ENCODE measurements at places on chromosomes 5 and 9. TPM values are rescaled to one million over a fixed set of nuclear protein-coding genes. Genes with fewer than 3 reads are reported as not detected.
A peak's percentile ranks its signal among the peaks of the same experiment; 100 is the strongest.

DNA sequence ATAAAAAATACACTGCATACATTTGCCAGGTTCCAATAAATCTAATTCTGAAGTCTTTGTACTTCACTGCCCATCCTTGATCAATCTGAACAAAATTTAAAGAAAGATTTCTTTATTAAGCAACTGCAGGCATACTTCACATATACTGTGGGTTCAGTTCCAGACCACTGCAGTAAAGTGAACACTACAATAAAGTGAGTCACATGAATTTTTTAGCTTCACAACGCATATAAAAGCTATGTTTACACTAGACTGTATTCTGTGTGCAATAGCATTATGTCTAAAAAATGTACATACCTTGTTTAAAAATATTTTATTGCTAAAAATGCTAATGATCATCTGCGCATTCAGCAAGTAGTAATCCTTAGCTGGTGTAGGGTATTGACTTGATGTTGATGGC, 52.1 kb downstream of the SSBP2 start:
- DNase-seq = no peak

GRCh38 chr9:7963026-7963425, 163.4 kb upstream of the DMAC1 start:
- DNase-seq = no peak

DNA sequence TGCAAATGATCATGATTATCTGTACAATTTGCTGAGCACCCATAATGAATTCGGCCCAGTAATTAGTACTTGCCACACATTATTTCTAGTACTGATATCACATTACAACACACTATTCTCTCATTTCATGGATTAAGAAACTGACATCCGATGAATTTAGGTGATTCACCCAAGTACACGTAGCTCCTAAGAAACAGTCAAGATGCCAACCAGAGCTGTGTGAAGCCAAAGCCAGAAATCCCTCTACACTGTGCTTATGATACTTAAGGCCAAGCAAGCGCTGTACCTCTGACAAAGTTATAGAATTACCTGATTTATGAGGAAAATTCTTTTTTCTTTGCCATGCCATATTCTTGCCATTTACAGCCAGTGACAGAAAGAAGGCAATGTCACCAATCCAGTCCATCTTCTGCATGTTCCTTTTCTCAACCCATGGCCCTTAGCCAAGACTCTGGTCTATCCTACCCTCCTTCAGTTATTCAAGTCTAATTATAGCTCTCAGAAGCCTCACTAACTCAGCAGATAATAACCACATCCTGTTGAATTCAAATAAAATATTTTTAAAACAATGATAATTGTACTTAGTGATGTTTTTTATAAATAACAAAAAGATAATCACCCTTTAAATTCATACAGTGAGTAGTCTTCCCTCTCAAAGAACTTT, 74.3 kb upstream of the PTGER4 start:
- no peak for DNase-seq

- DNase-seq = no peak
These were observed 115.8 kb upstream of the LIFR start for GRCh38 chr5:38672059-38672788.

- no peak for DNase-seq
These were observed 2.6 kb downstream of the POLK start for GRCh38 chr5:75514323-75514722.

- no peak for DNase-seq
These were observed 381.4 kb downstream of the ACTL7B start for GRCh38 chr9:108474356-108474755.

- no peak for DNase-seq
These were observed 13.5 kb downstream of the B4GALT1 start for GRCh38 chr9:33153666-33154065.

DNA sequence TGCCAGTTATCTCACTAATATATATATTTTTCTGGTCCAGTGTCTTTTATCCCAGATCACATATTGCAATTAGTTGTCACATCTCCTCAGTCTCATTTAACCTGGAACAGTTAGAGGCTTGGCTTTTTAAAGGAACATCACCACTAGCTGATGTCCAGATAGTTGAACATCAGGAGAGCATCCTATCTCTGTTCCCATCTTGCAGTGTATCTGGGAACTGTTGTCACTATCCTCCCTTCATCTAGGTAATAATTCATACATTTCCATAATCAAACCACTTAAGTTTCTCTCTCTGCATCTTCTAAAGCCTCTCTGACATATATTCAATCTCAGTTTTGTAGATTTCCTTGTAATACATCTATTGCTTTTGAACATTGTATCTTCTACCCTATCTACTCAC, 175.7 kb downstream of the ARHGAP26 start:
- no peak for DNase-seq

DNA sequence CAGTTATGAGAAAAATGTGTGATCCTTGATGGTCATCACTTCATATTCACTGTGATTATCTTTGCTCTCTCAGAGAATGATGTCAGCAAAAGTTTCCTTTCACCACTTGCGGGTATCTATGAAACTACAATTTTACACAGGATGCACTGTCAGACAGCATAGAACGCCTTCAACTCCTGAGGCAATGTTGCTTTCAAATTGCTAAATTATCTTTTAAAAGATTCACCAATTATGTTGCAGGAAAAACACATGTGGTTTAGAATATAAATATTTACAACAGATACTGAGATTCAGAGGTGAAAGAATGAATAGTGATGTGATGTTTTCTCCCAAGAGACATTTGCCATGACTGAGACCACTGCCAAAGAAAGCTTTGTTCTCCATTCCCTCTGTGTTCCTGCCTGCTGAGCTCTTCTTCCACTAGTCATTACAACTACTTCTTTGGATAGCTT, 879.8 kb upstream of the DMAC1 start:
- no peak for DNase-seq

GRCh38 chr5:75886706-75887105, 169.5 kb upstream of the POC5 start:
- DNase-seq = no peak

- peak; percentile 31 for DNase-seq
These were observed 36.3 kb upstream of the OTULINL start for GRCh38 chr5:14545308-14545707.

DNA sequence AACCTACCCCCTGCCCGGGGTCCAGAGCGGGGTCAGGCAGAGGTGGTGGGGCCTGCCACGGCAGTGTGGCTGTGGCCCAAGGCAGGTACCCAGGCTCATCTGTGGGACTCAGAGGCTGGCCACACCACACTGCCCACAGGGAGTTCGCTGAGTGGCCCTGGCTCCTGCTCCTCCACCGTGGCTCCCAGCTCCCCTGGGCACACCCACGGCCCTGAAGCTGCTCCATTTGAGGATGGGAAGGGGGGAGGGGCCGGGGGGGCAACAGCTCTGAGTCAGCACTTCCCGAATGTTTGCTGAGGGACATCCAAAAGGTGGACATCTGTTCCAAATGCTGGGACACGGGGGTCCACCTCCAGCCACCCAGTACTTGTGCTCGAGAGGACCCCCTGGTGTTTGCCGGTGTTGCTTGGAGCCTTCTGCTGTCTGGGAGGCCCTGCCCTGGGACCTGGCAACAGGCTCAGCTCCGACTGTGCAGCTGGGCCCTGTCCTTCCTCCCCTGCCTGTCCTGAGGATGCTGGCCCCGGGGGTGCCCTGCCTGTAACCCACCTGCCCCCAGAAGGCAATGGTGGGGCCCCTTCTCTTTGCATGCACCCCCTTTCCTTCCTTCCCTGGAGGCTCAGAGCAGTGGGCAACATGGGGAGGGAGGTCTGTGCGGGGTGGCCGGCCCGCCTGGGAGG, 2.5 kb upstream of the NRARP start:
- DNase-seq = no peak

DNA sequence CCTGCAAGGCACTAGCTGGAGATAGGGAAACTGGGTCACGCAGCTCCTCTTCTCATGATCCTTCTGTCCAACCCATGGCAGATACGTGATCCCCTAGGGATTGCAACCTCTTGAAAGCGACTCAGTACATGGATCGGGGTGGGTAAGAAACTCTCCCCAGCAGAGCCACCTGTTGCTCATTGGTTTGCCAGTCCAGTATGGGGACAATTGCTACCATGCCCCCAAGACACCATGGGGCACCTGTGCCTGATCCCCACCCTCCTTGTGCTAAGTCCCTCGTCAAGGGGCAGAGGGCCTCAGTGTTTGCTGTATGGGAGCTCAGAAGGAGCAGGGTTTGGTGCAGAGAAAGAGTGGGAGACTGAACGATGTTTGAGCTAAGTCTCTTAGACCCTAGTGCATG, 500.9 kb downstream of the ENC1 start:
- DNase-seq = no peak

DNA sequence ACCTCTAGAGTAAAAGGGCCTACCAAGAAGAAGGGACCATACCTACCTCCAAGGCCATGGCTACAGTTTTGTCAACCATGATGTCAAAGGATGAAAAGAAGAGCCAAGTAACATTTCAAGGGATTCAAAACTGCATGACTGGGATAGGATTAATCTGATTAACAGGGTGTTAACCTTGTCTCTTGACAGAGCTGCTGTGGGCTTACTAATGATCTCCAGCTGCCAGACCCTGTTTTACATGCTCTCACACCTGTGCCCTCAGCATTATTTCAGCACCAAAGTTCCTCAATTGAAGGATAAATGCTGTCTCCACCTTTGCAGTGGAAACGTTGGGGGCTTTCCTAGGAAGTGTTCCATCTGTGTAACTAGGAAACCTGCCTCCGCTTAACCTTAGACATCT, 78.3 kb downstream of the DMAC1 start:
- DNase-seq = no peak

DNA sequence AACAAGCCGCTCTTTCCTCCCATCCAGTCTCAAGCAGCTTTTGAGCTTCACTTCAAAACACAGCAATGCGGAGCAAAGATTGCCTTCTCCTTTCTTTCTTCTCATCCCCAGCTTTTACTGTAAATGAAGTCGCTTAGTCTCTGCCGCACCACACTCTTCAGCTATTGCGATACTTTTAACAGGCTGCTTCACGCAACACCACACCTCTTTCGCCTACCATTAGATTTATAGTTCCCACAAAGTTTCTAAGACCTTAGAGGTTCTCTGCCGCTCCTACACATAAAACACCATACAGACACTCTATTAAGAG, 711 bp downstream of the PGGT1B start:
- no peak for DNase-seq

GRCh38 chr5:39951070-39951469, 526.3 kb upstream of the DAB2 start:
- DNase-seq = no peak

GRCh38 chr9:1604942-1605560, 410.1 kb upstream of the SMARCA2 start:
- DNase-seq = peak; percentile 26

- no peak for DNase-seq
These were observed 151.1 kb downstream of the ARL15 start for GRCh38 chr5:54159153-54159892.

- no peak for DNase-seq
These were observed 283.6 kb upstream of the PRDM9 start for GRCh38 chr5:23223846-23224245.

GRCh38 chr5:6396836-6397535, 18.6 kb upstream of the MED10 start:
- no peak for DNase-seq

DNA sequence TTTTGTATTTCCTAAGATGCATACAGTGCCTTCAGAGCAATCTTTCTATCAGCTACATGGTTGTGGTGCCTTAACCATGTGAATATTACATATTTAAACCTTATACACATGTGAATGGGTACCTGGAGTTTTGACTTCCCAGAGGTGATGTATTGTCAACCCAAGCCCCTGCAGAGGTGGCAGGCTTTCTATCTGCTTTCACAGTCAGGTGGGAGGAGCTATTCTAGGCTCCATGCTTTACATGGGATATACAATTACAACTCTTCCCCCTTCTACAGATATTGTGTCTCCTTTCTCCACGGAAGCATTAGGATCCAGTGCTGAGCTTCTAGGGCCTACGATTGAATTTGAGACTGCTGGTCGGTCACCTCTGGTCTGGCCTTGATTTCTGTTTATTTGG, 89.8 kb upstream of the TUT7 start:
- no peak for DNase-seq

GRCh38 chr9:137280474-137281344, 3.2 kb downstream of the TOR4A start:
- DNase-seq = no peak

DNA sequence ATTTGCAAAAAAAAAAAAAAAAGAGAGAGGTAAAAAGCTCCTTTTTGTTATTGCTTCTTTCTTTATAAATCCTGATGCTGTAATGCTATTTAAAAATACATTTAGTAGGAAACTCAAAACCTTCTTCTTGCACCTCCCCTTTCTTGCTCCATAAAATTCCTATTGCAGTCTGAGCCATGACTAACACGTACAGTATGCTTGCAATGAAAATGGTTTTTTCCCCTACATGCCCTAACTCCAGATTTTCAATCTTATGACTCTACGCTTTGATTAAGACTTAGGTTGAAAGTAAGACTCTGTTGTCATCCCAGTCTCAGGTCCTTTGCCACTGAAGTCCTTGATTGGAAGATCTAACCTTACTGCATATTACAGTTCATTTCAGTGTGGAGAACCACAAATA, 23.9 kb downstream of the FGF10 start:
- no peak for DNase-seq

DNA sequence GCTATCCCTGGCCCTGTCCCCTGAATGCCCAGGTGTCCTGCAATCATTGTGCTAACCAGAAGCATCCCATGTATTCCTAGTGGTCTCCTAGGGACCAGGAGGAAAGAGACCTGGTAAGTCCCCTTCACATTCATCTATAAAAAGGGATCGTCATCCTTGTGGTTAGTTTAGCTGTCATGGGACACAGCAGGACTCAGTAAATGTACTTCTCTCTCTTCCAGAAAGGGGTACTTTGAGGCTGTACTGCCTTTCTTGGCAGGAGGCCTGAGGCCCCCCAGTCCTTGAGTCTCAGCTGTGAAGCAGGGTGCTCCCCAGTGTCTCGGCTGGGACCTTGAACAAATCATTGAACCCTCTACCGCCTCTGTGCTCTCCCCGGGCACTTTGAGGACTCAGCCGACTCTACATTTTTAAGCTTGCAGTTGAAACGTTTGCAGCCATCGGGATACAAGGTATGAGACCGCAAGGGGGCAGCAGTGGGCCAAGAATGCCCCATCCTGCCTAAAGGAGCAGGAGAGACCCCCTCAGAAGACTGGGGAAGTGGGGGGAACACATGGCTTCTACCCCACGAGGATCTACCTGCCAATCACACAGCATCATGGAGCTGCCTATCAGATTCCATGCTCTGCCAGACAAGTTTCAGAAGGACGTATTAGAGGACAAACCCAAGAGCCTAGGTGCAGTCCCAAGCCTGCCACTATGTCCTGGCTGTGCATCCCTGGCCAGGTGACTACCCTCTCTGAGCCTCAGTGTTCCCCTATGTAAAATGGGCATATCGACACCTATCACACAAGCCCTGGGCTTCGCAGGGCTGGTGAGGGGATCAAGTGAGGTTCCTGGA, 2.4 kb upstream of the PHYKPL start:
- DNase-seq = peak; percentile 46

Gene MYOT
- polyA plus RNA-seq = 268 TPM

Gene GPR150
- polyA plus RNA-seq = 0.22 TPM

Gene RAI14
- 15.7 TPM for polyA plus RNA-seq

Gene PCDHGA10
- polyA plus RNA-seq = 1.6 TPM

Gene CARD6
- polyA plus RNA-seq = 1.8 TPM

Gene NIPAL4
- polyA plus RNA-seq = 0.22 TPM

Gene TOR2A
- polyA plus RNA-seq = 9.7 TPM

Gene CARD9
- polyA plus RNA-seq = 1.1 TPM

Gene MED10
- 36.5 TPM for polyA plus RNA-seq

Gene HRCT1
- polyA plus RNA-seq = 0.83 TPM

Gene ITK
- 0.31 TPM for polyA plus RNA-seq

Data from hindlimb muscle (tissue), 1 donor.